ENCODE measurements at places on chromosomes 6 and 20.

DNA sequence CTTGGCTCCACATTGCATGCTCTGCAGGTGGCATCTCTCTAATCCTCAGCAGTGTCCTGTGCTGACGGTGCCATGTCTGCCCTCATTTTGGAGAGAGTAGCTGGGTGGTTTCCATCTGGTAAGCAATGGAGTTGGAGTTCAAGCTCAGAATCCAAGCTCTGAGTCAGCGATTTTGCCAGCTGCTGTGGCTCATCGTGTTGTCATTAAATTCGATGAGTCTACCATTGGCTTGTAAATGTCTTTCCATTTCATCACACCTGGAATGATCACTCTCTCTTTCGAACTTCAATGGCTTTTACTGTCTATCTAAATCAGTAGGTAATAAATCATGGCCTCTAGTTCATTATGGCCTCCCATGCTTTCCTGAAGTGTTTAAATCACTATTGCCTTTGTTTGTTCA, 378.5 kb upstream of the TSHZ2 start:
- DNase-seq = no peak

DNA sequence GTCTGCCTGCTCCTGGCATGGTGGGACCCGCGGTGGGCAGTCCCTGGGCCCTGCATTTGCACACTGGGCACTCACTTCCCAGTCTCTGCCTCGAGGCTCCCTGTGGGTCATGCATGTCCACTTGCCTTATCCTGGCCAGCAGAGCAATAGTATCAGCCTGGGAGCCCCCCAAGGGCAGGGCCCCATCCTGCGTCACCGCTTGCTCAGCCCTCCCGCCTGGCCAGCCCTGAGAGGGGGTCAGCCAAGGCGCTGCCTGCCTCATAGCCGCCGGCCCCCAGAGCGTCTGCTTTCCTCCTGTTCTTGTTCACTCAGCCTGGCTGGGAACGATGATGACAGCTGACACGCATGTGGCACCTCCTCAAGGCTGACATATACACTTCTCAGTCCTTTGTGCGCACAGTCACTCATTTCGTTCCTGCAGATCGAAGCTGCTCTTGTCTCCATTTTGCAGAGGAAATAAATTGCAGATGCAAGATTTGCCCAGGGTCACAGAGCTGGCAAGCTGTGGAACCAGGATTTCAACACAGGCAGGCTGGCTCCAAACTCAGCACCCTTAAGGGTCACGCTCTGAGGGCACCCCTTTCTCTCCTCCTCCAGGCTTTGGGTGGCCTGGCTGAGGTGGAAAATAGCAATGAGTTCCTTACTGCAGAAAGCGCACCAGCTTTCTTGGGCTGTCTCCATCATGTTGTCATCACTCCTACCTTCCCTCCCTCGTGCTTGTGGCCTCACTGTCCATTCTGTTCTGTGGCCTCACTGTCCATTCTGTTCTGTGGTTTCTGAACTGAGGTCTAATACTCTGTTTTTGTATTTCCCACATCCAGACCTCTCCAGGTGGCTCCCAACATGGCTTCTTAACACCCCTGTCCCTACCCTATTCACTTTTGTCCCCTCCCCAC, 17.2 kb downstream of the KCNK17 start:
- no peak for DNase-seq

- no peak for DNase-seq
Observed at GRCh38 chr20:45994761-45995493, 13.8 kb upstream of the MMP9 start.

GRCh38 chr6:21003780-21004541, 469.7 kb downstream of the CDKAL1 start:
- DNase-seq = no peak

GRCh38 chr6:25052181-25052580, 116.4 kb upstream of the RIPOR2 start:
- DNase-seq = peak; percentile 28

- DNase-seq = no peak
Observed at GRCh38 chr6:52305411-52305810, 20.9 kb upstream of the MCM3 start.

- no peak for DNase-seq
Observed at GRCh38 chr6:36685926-36686667, 7.6 kb downstream of the CDKN1A start.

- no peak for DNase-seq
Observed at GRCh38 chr6:143867236-143867635, 3.0 kb downstream of the ZC2HC1B start.

- no peak for DNase-seq
Observed at GRCh38 chr6:74058606-74059005, 362.6 kb downstream of the CD109 start.

DNA sequence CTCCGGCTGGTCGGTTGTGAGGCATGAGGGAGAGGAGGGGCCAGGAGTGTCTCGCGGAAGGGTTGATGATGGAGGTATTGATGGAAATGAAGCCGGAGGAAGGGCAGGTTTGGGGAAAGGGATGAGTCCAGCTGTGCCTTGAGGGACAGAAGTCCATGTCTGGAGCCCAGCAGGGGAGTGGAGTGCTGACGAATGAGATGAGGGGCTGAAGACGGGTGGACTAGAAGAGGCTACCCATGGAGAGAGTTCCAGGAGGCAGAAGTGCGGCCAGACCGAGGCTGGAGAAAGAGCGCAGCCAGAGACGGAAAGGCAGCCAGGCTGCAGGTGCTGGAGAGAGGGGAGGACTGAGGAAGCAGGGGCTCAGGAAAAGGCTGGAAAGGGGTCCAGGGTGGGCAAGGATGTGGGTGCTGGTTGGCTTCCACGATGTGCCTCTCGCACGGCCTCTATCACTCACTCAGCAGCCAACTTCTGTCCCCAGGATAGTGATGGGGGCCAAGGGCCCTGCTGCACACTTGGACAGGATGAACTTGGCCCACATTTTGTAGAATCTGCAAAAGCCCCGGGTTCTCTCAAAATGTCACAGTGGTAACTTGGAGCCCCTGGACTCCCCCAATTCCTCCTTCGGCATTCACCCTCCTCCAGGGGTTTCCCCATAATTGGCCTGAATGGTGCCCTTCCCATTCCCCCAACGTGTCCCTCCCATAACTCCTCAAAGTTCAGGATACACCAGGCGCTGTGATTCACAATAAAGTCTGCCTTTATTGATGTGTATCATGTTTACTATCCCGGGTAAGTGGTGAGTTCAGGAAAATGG, 627 bp upstream of the EIF6 start:
- no peak for DNase-seq

DNA sequence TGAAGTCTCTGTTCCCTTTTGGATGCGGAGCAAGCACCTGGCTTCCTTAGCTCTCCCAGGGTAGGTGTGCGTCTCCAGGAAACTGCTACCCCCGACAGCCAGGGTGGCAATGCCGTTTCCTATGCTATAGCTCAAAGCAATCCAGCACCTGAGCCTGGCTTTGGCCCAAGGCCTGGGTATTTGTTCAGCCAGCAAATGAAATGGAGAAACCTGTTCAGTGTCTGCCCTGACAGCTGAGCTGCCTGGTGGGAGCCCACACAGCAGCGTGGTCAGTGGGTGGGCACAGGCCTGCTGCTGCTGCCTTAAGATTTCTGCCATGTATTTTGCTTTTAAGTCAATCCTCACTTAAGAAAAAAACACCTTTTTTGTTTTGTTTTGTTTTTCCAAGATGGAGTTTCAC, 13.7 kb downstream of the SPATA2 start:
- DNase-seq = no peak

DNA sequence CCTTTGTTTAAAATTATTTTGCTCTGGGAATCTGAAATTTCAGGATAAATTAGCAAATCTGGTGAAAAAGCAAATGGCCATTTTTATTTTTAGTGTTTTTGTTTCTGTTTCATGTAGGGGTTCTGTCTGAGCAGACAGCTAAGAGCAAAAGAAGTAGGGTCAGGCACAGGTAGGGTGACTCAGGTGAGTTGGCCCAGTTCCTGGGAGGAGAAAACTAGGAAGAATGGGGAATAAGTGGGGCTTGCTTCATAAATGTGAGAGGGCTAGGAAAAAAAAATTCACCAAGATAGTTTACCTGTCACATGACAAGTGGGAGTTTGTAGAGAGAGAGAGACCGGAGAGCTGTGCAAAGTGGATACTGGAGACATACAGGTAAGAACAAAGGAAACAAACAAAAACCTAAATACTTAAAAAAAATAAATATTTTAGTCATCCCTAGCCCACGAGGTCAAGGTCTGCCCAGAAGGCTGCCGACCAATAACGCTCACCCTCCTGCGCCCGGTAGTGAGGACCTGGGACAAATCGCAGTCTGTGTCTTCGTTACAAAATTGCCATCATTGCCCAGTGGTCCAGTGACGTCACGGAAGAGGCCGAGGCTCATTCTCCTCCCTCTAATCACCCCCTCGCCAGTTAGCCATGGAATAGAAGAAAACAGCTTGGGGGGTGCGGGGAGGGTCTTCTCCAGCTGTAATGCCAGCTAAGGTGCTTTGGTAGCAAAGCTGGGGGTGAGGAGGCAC, 2.3 kb downstream of the THBD start:
- no peak for DNase-seq

GRCh38 chr20:19021406-19022117, 190.9 kb upstream of the SLC24A3 start:
- DNase-seq = no peak

DNA sequence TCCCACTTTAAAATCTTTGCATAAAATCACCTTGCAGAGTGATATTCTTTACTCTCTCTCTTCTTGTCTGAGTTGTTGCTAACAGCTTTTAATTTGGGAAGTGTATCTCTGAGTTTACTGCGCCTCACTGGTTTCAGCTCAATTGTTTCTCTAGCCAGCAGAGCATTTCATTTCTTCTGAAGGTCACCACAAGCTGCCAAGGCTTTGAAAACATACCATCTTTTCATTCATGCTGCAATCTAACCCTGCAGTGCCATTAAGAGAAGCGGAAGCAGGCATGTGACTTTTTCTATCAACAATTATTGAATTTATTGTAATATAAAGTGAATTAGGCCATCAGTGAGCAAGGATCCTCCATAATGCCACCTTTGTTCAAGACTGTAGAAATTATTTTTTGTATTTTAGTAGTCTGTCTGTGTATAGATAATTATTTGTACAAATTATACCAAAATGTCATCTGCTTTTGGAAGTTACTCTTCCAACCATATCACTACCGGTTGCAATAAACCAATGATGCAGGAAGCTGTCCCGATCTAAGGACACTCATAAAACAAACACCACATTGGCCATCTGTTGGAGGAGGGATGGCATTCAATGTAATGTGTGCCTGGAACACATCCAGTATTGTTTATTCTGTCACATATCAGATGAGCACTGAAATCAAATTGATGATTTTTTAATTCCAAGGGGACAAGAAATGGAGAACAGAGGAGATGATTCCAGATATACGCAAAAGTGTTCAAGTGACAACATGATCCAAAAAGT, 26.8 kb downstream of the HS3ST5 start:
- no peak for DNase-seq

- no peak for DNase-seq
Observed at GRCh38 chr6:44262467-44263353, 2.6 kb downstream of the NFKBIE start.

GRCh38 chr20:24164360-24164759, 175.8 kb upstream of the GGTLC1 start:
- peak; percentile 1 for DNase-seq

- DNase-seq = no peak
Observed at GRCh38 chr20:16017656-16018055, 555.6 kb downstream of the KIF16B start.

GRCh38 chr6:43950731-43951062, 176.6 kb downstream of the MRPL14 start:
- no peak for DNase-seq

DNA sequence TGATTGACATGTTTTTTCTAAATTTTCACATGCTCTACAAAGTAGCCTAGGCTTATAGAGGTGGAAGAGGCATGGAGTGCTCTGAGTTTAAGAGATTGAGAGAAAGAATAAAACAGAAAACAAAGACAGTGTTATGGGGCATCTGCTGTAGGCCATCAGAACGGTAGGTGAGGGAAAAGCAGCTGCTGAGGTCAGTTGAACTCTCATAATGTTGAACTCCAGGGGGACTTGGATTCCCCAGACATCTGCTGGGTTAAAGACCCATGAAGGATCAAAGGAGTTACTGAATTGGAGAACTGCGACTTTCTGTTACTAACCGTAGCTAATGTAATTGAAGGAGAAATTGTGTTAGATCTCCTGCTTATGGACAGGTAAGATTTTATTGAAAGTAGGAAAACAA, 333.9 kb downstream of the TFAP2B start:
- no peak for DNase-seq

DNA sequence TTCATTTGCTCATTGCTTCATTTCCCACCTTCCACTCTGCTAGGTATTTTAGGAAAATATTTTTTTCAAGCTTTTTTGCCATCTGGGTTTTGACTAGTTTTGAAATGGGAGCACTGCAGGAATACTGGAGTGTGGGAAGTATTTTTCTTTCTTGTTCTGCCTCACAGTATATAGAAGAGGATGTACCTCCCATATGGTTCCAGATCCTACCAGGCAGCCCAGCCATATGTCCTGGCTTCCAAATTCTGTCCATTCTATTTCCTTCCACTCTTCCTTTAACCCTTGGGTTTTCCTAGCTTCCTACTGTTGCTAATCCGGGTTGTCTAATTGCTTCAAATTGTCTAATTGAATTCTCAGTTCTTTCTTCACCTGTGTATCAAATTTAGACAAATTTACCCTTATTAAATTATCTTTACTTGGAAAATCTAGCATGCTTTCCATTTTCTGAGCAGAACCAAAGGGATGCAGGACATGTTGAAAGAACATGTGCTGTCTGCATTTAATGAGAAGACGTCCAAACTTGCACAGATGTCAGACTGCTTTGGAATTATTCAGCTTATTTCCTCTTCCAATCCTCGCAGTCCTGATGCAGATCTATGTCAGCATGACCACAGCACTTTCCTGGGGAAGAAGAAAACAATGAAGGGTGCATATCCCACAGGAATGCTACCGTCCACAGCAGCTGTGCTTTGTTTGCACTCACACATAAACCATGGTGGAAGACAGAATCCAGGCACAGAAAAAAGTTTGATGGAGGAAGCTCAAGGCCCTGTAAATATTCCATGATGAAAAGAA, 1273.9 kb upstream of the MAP3K7 start:
- DNase-seq = no peak
